Fibroblast of skin of scalp (primary cell): ENCODE measurements at places on chromosomes 1 and 21.

DNA sequence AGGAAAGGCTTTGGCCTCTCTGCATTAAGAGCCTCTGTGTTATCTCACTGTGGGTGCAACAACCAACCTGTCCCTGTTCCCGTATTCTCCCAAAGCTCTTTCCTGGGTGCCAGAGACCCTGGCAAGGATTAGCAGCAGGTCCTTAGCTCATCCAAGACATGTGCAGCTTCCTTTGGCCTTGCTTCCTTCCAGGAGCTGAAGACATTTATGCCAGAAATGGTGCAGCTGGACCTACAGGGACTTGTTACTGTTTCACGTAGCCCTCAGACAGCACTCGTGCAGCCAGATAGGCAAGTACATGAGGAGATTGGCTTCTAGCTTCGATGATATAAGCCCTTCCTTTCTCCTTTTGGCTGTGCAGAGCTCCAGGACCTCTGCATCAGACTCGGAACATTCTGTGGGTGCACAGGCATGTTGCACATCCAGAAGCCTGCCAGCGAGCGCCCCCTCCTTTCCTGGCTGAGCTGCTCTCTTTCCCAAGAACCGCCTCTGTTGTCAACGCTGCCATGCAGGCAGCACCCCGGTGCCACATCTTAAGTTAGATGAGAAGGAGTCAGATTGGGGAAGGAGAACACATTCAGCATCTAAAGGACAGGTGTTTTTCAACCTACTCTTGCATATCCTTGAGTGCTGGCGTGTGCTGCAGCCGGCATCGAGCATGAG lies 284.5 kb upstream of the PLXNA2 start:
- no peak for DNase-seq

DNA sequence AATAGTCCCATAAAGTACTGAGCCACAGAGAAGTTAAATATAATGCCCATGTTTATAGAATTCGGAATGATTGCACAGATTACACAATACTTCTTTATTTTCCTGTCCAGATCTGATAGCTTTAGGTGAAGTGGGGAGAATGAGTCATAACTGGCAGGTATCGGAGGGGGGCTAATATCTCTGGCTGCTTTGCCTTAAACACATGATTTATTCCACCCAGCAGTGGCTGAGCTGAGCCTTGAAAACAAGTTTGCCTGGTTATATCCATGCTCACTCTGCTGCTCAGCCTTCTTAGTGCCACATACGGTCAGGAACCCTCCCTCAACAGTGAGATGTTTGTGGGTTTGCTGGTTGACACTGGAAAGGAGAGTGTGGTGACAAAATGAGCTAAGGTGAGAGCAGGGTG lies 119.7 kb upstream of the ZNF648 start:
- DNase-seq: no peak

- no peak for DNase-seq
These were observed 281.2 kb downstream of the AKT3 start for GRCh38 chr1:243568793-243569192.

DNA sequence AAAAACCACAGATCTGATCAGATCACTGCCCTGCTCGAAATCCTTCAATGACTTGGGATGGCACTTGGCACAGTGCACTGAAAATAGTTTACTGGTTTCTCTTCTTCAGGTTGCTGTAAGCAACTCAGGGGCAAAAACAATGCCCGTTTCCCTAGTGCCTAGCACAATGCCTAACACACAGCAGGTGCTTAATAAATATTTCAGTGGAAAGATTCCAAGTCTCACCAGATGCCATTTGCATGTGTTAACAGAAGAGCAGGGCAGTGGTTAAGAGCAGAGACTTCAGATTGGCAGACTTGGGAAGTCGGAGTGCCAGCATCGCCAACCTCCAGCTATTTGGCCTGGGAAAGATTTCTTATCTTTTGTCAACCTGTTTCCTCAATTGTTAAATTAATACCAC lies 10.9 kb upstream of the METTL25B start:
- DNase-seq: no peak

DNA sequence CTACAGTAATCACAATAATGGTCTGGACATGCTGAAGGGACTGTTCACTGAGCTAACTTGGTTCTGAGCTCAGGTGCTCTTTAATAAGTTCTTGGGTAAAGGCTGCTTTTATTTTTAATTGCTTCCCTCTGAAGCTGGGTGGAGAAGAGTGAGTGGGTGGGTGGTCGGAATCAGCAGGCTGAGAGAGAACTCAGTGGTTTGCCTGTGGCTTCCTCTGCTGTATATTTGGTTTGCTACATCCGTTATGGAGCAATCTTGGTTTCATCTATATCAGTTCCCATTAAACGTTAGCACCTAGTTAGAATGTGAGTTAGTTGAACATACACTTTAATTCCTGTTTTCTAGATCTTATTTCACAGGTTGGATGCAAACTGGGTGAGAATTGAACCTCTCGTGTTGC lies 23.3 kb downstream of the CNIH4 start:
- no peak for DNase-seq

DNA sequence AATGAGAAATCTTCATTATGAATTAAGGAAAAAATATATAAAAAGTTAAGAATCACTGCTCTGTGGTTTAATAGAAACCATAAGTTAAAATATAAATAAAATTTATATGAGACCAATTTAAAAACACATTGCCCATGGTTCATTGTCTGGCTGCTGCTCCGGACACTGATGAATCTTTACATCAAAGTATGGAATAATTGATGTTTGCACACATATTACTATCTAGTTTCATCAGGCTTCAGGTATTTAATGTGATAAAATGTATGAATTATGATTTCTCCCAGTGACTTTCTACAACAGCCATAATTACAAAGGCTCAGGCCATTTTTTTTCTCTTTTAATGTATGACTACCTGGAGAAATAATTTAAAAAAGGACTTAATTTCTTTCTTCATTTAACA lies 599.1 kb upstream of the PRMT6 start:
- no peak for DNase-seq

DNA sequence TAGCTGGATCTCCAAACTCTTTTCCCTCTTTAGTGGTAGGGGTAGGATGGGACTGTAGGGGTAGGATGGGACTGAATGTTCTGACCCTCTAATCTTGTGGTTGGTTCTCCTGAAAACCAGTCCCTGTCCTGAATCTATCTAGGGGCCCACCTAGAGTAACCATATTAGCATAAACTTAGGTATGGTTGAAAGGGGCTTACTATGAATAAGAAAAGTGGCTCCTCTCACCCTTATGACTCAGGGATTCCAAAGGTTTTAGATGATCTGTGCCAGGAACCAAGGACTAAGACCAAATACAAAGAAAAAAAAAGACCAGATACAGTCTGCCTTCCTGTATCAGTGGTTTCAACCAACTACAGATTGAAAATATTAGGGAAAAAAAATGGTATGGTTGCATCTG lies 28.9 kb downstream of the RNF2 start:
- peak; percentile 20 for DNase-seq
